ENCODE measurements at places on chromosomes 5 and 9. TPM values are rescaled to one million over a fixed set of nuclear protein-coding genes. Genes with fewer than 3 reads are reported as not detected.

DNA sequence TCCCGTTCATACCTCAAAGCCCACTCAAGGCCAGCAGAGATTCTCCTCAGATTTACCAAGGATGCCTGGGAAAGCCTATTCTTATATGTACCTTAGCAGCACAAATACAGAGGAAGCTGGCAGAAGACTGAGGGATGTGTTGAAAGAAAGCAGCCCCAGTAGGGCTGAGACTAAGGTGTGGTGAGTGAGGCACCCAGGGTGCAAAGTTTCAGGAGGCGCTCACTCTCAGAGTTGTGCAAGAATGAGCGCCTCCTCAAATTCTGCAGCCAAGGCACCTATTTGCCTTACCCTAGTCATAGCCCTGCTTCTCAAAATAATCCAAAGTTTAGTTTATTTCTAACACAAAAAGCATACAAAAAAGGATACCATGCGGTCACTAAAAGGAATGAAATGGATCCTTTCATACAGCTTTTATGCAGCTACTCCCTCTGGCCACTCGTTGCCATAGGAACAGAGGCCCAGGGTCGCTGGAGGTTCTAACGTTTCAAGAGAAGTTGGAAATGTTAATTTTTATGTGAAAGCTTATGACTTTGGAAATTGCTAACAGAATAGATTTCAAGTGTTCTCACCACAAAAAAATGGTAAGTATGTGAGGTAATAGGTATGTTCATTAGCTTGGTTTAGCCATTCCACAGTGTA, 79.7 kb upstream of the SMIM23 start:
- no peak overlapping the region for H3K27ac ChIP-seq
- no peak overlapping the region for H3K4me3 ChIP-seq
- no peaks in the 10 kb centered on the region for H3K36me3 ChIP-seq
- H3K27me3 ChIP-seq = no peaks in the 10 kb centered on the region
- peak; percentile 0 for DNase-seq
- peaks cover 4% of the 10 kb centered on the region for H3K4me1 ChIP-seq

PCDHB2 gene
- total RNA-seq = 2.3 TPM

- DNase-seq = no peak
- H3K4me3 ChIP-seq = no peak overlapping the region
- no peak overlapping the region for H3K27ac ChIP-seq
- no peaks in the 10 kb centered on the region for H3K36me3 ChIP-seq
- H3K4me1 ChIP-seq = no peaks in the 10 kb centered on the region
Observed at GRCh38 chr5:18712936-18713485, 1078.8 kb downstream of the TAF11L14 start.

PRR7 gene
- 1.3 TPM for total RNA-seq

- DNase-seq = no peak
- no peaks in the 10 kb centered on the region for H3K4me1 ChIP-seq
- no peak overlapping the region for H3K4me3 ChIP-seq
- H3K36me3 ChIP-seq = no peaks in the 10 kb centered on the region
Observed at GRCh38 chr5:97135868-97136267, 6.5 kb downstream of the LIX1 start.

DNA sequence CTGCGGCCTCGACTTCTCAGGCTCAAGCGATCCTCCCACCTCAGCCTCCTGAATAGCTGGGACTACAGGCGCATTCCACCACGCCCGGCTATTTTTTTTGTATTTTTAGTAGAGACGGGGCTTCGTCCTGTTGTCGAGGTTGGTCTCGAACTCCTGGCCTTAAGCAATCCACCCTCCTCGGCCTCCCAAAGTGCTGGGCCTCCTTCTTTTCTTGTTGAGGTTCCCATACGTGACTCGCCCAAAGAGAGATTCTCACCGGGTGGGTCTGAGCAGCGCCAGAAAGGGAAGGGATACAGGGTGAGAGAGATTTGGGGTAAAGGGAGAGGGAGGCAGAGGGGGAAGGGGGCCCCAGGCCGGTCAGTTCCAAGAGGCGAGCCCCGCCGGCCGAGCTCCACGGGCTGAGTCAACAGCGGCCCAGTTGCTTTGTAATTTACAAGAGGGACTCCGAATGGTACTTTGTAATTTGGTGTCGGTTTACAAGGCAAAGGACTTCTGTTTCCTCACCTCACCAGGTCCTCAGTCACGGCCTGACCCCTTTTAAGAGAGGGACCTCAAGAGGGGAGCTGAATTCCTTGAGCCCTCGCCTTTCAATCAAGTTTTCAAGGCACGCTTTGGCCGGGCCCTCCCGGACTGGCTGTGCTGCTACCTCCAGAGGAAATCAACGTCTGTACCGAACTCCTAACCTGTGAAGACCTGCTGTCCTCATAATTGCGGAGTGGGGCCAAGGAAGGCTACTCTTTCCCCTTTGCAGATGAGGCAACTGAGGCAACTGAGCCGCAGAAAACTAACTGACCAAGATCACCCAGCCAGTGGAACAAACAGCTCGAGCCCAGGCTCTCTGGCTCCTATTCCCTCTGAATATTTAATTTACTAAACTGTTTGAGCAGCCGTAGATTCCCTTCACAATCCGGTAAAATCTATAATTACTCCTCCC, 3.3 kb upstream of the DMRT2 start:
- H3K27me3 ChIP-seq = peaks cover 53% of the 10 kb centered on the region
- H3K27ac ChIP-seq = no peak overlapping the region
- peak overlapping the region; percentile 47 for H3K4me3 ChIP-seq

- H3K36me3 ChIP-seq = no peaks in the 10 kb centered on the region
- no peaks in the 10 kb centered on the region for H3K27me3 ChIP-seq
- DNase-seq = no peak
Observed at GRCh38 chr5:79846198-79846521, 144.9 kb downstream of the MTX3 start.

GRCh38 chr5:149438281-149438680, 59.2 kb upstream of the IL17B start:
- H3K27ac ChIP-seq = no peak overlapping the region
- no peaks in the 10 kb centered on the region for H3K27me3 ChIP-seq
- H3K4me3 ChIP-seq = no peak overlapping the region
- H3K4me1 ChIP-seq = peaks cover 24% of the 10 kb centered on the region
- DNase-seq = no peak

IL9 gene
- total RNA-seq = not detected

CDH10 gene
- total RNA-seq = not detected

DNA sequence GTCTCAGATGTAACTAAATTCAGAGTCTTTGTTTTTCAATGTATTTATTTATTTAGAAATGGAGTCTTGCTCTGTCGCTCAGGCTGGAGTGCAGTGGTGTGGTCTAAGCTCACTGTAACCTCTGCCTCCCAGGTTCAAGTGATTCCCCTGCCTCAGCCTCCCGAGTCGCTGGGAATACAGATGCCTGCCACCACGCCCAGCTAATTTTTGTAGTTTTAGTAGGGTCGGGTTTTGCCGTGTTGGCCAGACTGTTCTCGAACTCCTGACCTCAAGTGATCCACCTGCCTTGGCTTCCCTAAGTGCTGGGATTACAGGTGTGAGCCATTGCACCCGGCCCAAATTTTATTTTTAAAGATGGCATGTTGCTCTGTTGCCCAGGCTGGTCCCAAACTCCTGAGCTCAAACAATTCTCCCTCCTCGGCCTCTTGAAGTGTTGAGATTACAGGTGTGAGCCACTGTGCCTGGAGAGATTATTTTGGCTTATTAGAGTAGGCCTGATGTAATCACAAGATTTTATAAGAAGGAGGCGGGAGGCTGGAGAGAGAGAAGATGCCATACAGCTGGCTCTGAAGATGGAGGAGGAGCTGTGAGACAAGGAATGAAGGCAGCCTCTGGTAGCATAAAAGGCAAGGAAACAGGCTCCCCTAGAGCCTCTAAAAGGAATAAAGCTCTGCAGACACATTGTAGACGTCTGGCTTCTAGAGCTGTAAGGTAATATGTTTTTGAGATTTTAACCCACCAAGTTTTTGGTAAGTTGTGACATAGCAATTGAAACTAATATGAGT, 12.9 kb upstream of the KLF9 start:
- H3K4me1 ChIP-seq = peaks cover 2% of the 10 kb centered on the region
- no peaks in the 10 kb centered on the region for H3K36me3 ChIP-seq
- DNase-seq = no peak
- no peaks in the 10 kb centered on the region for H3K27me3 ChIP-seq
- H3K4me3 ChIP-seq = no peak overlapping the region
- H3K27ac ChIP-seq = peak overlapping the region; percentile 53

DNA sequence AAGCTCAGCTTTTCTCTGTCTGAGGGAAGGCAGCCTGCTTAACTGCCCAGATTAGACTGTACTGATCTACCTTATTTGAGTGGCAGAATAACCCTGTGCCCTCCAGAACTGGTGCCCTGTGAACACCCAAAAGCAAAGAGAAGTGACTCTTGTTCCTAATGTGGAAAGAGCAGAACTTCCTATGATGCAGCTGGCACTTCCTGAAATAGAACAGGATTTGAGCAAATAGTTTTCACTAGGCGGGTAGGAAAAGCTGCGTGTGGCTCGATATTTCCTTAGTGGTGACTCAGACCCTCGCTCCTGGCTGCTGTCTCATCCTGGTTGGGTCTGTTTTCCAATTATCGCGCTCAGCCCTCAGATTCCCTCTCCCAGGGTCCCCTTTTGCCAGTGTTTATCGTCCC, 89.9 kb downstream of the SH3TC2 start:
- no peaks in the 10 kb centered on the region for H3K27me3 ChIP-seq
- DNase-seq = no peak
- H3K4me1 ChIP-seq = peaks cover 29% of the 10 kb centered on the region
- peak overlapping the region; percentile 60 for H3K27ac ChIP-seq
- no peaks in the 10 kb centered on the region for H3K36me3 ChIP-seq

KIF24 gene
- 1.6 TPM for total RNA-seq

GRCh38 chr9:127323393-127323792, 58.8 kb downstream of the GARNL3 start:
- peaks cover 17% of the 10 kb centered on the region for H3K4me1 ChIP-seq
- peaks cover 41% of the 10 kb centered on the region for H3K36me3 ChIP-seq
- no peak overlapping the region for H3K4me3 ChIP-seq
- no peak for DNase-seq
- H3K27ac ChIP-seq = no peak overlapping the region

DNA sequence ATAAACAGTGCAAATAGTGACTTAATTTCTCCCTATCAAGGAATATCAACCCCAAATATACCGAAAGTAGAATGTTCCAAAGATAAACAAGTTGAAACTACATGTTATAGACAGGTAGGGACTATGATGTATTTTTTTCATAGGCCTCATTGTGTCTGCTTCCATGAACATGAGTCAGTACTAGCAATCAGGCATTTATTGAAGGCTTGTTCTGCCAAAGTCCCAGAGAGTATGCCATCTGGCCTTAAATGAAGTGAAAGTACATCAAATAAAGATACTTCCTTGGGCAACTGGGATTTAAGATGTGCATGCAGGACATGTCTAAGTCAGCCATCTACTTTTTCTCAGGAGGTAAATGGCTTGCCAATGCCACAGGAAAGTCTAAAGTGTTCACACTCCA, 6.5 kb downstream of the GHR start:
- no peaks in the 10 kb centered on the region for H3K36me3 ChIP-seq
- DNase-seq = no peak
- peaks cover 14% of the 10 kb centered on the region for H3K4me1 ChIP-seq
- no peak overlapping the region for H3K27ac ChIP-seq

GRCh38 chr9:76459694-76460635, 983 bp downstream of the GCNT1 start:
- peak overlapping the region; percentile 74 for H3K4me3 ChIP-seq
- H3K4me1 ChIP-seq = peaks cover 18% of the 10 kb centered on the region
- peak overlapping the region; percentile 46 for H3K27ac ChIP-seq
- H3K36me3 ChIP-seq = no peaks in the 10 kb centered on the region
- peak; percentile 18 for DNase-seq

TSSK1B gene
- not detected for total RNA-seq

GRCh38 chr9:90607701-90608516, 34.7 kb downstream of the DIRAS2 start:
- H3K4me1 ChIP-seq = no peaks in the 10 kb centered on the region
- no peak overlapping the region for H3K27ac ChIP-seq
- H3K36me3 ChIP-seq = no peaks in the 10 kb centered on the region
- DNase-seq = no peak
- no peak overlapping the region for H3K4me3 ChIP-seq

NXNL2 gene
- total RNA-seq = not detected

- H3K36me3 ChIP-seq = no peaks in the 10 kb centered on the region
- no peak overlapping the region for H3K4me3 ChIP-seq
- DNase-seq = no peak
Observed at GRCh38 chr9:124764774-124765438, 6.2 kb downstream of the NR6A1 start.

- H3K27ac ChIP-seq = no peak overlapping the region
- H3K4me3 ChIP-seq = no peak overlapping the region
- no peak for DNase-seq
- H3K27me3 ChIP-seq = no peaks in the 10 kb centered on the region
- no peaks in the 10 kb centered on the region for H3K36me3 ChIP-seq
Observed at GRCh38 chr9:8241201-8241600, 441.6 kb upstream of the DMAC1 start.

GRCh38 chr9:27549196-27549755, 19.7 kb upstream of the MOB3B start:
- no peak for DNase-seq
- H3K36me3 ChIP-seq = no peaks in the 10 kb centered on the region
- H3K4me1 ChIP-seq = no peaks in the 10 kb centered on the region
- no peak overlapping the region for H3K27ac ChIP-seq
- H3K4me3 ChIP-seq = no peak overlapping the region

GRCh38 chr5:104345222-104346016, 782.8 kb upstream of the NUDT12 start:
- no peak overlapping the region for H3K27ac ChIP-seq
- no peak for DNase-seq
- no peaks in the 10 kb centered on the region for H3K36me3 ChIP-seq
- no peaks in the 10 kb centered on the region for H3K27me3 ChIP-seq
- no peaks in the 10 kb centered on the region for H3K4me1 ChIP-seq

PTPRD gene
- 19.2 TPM for total RNA-seq

GRCh38 chr5:157222506-157223230, 42.0 kb downstream of the ITK start:
- no peaks in the 10 kb centered on the region for H3K36me3 ChIP-seq
- H3K4me1 ChIP-seq = peaks cover 21% of the 10 kb centered on the region
- H3K27ac ChIP-seq = no peak overlapping the region

NUTM2F gene
- total RNA-seq = not detected

DNA sequence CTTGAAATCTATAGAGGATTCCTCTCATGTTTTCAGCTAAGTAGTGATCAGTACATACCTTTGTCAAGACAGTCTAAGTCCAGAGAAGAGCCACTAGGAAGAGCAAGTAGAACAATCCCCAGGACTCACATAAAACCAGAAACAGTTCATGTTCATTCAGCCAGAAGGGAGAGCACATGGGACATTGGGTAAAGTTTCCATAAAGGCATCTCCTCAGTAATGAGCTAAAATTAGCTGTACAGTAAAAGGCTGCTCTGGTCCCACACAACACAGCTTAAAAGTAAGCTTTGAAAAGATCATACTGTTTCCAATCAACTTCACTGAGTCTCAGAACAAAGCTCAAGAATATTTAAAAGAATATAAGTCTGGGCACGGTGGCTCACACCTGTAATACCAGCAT, 32.4 kb downstream of the HOMER1 start:
- peak overlapping the region; percentile 96 for H3K27ac ChIP-seq
- no peaks in the 10 kb centered on the region for H3K36me3 ChIP-seq
- H3K4me1 ChIP-seq = no peaks in the 10 kb centered on the region
- peak overlapping the region; percentile 40 for H3K4me3 ChIP-seq
- no peak for DNase-seq

DNA sequence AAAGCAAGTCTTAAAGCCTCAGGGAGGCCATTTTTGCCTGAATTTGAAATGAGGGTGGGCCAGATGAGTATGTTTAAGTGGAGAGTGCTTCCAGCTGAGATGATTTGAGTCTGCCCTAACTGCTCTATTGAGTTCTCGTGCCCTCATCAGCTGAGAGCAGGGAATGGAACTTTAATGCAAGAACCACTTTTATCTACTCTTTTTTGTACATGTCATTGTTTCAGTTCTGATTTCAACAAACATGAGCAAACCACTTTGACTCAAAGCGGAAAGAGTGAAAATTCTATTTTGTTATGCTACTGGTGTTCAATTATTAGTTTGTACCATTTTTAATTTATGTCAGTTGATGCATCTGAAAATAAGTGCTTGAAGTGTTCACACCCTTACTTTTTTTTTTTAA, 35.8 kb downstream of the DCAF10 start:
- no peak overlapping the region for H3K4me3 ChIP-seq
- no peaks in the 10 kb centered on the region for H3K4me1 ChIP-seq
- no peak overlapping the region for H3K27ac ChIP-seq
- no peaks in the 10 kb centered on the region for H3K27me3 ChIP-seq
